Adipocyte (in vitro differentiated cells): ENCODE measurements at places on chromosomes 1 and 21.

DNA sequence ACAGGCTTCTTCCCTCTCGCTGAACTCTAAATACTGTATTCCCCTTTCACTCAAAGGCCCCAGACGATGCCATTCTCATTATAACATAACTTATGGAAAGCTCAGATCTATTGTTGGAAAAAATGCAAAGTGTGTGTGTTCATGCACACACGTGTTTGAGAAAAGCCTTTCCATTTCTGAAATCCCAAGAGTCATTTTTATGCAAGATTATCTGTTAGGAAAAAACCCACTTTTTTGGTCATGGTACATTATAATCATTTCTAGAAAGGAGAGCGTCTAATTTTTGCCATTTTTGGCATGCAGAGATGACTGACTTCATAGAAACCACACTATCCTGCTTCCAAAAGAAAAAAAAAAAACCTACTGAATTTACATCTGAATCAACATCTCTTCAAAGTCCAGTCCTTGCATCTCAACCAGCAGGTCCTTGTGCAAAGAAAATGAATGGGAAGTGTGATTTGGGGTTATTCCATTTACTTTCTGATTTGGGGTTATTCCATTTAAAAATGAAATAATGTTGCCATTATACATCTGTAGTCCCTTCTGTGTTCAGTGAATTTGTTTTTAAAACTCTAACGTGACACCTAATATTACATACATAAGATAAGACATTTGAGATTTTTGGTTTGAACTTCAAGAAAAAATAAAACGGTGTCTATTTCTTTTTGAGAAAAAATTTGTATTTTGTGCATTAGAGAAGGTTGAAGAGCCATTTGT, 150.3 kb downstream of the DHRS3 start:
- no peak for DNase-seq

- peak; percentile 58 for DNase-seq
Measured at GRCh38 chr1:111052246-111052645, 87.6 kb downstream of the DRAM2 start.

- DNase-seq, result peak; percentile 30
Measured at GRCh38 chr21:44298301-44298700, 1.6 kb upstream of the PFKL start.

GRCh38 chr1:15750924-15751323, 7.7 kb upstream of the FBLIM1 start:
- no peak for DNase-seq

GRCh38 chr1:154148807-154149206, 6.1 kb downstream of the NUP210L start:
- DNase-seq, result peak; percentile 4

- DNase-seq, result no peak
Measured at GRCh38 chr1:166032572-166033371, 134.0 kb downstream of the FAM78B start.

GRCh38 chr21:43317959-43318358, 109.0 kb downstream of the SIK1 start:
- no peak for DNase-seq

- DNase-seq, result peak; percentile 27
Measured at GRCh38 chr1:235831148-235831547, 35.6 kb downstream of the LYST start.

DNA sequence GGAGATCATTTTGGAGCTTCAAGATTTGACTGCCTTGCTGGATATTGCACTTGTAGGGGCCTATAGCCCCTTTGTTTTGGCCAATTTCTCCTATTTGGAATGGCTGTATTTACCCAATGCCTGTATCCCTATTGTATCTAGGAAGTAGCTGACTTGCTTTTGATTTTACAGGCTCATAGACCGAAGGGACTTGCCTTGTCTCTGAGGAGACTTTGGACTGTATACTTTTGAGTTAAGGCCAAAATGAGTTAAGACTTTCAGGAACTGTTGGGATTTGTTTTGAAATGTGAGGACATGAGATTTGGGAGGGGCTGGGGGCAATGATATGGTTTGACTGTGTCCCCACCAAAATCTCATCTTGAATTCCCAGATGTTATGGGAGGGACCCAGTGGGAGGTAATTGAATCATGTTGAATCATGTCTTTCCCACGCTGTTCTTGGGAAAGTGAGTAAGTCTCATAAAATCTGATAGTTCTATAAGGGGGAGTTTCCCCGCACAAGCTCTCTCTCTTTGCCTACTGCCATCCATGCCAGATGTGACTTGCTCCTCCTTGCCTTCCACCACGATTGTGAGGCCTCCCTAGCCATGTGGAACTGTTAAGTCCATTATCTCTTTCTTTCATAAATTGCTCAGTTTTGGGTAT, 276.1 kb downstream of the LMX1A start:
- DNase-seq, result no peak

DNA sequence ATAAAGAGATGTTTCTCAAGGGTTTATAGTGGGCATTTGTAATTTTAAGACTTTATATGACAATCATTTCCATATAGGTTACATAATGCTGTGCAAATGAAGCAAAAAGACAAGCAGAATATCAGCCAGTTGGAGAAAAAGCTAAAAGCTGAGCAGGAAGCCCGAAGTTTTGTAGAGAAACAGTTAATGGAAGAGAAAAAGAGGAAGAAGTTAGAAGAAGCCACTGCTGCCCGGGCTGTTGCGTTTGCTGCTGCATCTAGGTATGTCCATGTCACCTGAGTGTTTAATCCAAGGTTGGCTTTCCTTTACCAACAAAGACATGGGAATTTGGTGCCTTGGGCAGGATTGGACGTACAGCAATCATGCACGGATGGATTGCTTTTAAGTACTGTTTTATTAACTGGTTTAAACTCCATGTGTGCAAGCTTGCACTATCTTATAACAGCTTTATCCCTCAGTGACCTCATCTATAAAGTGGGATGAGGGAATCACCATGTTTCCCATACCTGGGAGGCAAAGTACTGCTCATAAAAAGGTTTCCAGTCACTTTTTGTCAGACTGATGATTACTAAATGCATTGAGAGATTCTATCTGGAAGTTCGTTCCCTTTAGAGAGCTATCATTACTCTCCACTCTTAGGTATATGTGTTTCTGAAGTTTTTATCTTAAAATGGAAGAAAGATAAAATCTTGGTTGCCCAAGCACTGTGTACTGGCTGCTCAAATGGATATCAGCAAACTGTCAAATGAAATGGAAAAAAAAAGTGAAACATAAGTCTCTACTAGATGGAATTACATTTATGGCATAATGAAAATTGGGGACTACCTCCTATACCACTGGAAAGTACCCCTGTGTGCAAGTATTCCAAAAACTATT, 55.1 kb downstream of the MACO1 start:
- DNase-seq, result no peak

DNA sequence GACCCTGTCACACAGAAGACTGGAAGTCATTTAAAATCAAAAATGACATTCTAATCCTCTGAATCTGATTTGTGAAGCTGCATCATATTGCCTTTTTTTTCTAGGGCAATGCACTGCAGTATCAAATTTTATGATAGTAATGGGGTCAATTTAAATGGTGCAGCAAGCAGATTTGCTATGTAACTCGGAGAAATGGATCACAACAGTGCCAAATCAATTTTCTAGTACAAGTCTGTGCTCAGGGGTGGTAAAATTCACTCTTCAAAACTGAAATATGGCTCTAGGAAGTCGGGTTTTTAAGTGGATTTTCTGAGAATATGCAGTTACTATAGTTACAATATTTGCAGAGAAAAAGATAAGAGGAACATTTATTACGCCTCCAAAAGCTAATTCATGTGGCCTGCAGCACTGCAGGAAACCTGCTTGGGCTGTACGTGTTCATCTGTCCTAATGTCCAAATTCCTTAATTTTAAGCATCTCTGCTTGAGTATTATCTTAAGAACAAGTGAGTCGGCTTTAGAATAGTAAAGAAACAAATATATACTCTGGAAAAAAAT, 31.5 kb downstream of the HLCS start:
- no peak for DNase-seq

- DNase-seq, result no peak
Measured at GRCh38 chr1:247347477-247348222, 16.0 kb upstream of the ZNF496 start.

DNA sequence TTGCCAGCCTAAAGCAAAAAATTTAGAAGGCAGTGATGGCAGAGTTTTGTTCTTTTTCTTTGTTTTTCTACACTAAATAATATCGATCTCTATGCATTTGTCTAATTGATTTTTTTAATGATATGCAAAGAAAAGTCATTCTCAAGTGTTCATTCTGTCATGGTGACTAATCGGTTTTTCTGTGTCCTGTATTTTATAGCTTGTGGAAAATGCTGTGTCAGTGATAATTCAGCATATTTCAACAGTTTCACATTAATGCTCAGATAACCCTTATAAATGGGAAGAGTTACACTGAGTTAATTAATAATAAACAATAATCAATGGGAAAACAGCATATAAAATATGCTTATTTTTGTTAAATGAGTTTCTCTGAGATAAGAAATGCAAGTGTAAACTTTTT, 824.9 kb downstream of the AMY1C start:
- no peak for DNase-seq

- DNase-seq, result peak; percentile 49
Measured at GRCh38 chr1:67674260-67675011, 10.6 kb upstream of the GADD45A start.

- DNase-seq, result no peak
Measured at GRCh38 chr1:36380143-36380619, 5.5 kb downstream of the STK40 start.

GRCh38 chr1:57033222-57034001, 67.6 kb upstream of the C8B start:
- DNase-seq, result no peak

DNA sequence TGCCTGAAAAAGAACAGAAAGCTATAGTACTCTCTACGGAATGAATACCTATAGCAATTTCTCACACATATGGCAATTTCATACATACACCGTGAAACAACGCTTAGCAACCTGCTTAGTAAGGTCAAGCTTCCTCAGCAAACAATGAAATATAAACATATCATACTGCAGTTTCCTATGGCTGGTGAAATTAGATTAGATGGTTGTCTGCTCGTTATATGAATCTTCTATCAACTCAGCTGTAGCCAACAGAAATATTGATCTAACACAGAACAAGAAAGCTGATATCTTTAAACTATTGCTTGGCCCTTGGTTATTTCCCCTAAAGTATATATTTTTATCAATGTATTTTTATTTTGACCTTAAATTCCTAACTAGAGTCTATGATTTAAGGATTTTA, 187.8 kb downstream of the SLC44A5 start:
- no peak for DNase-seq

DNA sequence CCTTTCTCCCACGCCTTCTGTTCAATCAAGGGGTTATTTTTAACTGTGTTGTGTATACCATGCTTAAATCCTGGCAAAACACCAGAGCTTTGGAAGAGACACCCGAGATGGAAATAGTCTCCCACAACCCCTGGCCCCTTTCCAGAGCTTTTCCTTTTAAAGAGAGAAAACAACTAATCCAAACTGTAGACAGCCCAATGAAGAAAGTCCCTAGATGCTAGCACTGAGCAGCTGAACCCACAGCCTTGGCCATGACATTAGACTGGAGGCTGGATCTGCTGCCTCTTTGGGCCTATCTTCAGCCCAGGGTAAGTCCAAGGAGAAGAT, 64.9 kb upstream of the ARTN start:
- peak; percentile 65 for DNase-seq

- no peak for DNase-seq
Measured at GRCh38 chr1:166605137-166605536, 234.1 kb upstream of the POGK start.

DNA sequence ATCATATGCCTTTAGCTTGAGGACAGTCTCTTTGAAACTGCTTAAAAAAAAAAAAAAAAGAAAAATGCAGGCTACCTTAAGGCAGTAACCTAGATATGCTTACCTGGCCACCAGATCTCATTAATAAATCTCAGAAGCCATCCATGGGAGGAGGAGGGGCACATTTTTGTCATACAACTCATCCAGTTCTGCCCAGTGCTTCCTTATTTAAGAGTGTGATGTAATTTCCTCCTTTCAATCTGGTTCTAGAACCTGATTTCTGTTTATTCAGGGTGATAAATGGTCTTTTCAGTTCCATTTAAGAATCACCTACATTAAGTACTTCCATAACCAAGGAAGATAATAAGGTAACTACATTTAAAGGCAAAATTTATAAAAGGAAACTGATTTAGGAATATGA, 6.1 kb downstream of the ERRFI1 start:
- DNase-seq, result peak; percentile 52

- peak; percentile 68 for DNase-seq
Measured at GRCh38 chr21:43025636-43026180, 49.9 kb downstream of the CBS start.

- no peak for DNase-seq
Measured at GRCh38 chr1:245046315-245046714, 108.5 kb upstream of the KIF26B start.

- DNase-seq, result no peak
Measured at GRCh38 chr1:58440696-58441095, 105.8 kb downstream of the OMA1 start.

DNA sequence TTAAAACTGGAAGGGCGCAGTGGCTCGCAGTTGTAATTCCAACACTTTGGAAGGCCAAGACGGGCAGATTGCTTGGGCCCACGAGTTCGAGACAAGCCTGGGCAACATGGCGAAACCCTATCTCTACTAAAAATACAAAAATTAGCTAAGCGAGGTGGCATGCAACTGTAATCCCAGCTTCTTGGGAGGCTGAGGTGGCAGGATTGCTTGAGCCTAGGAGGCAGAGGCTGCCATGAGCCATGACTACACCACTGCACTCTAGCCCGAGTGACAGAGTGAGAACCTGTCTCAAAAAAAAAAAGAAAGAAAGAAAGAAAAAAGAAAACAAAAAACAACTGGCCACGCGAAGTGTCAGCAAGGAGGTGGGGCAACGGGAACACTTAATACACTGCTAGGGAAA, 6.3 kb downstream of the UBE2G2 start:
- no peak for DNase-seq

GRCh38 chr1:15531682-15532081, 5.0 kb downstream of the DNAJC16 start:
- DNase-seq, result no peak

DNA sequence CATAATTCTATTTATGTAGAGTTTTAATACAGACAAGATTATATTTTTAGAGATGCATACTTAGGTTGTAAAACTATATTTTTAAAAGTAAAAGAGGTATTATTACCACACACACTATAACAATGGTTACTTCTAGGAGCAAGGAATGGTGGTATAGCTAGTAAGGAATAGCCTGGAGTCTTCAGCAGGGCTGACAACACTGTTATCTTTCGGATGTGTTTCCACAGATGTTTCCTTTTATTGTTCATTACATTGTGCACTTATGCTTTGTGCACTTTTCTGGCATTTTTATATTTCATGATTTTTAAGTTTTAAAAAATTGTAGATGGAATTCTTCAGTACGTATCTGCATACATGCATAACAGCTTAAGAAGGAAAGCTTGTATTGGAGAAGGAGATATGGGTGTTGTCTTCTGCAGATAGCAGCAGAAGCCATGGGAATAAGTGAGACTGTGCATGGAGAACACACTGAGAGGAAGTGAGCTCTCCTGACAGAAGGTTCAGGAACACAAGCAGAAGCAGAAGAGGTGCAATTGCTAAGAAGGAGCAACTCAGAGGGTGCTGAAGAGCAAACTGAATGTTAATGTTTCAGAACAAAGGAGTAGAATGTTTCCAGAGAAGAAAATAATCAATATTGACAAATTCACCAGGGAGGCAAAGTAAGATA, 91.8 kb downstream of the UCHL5 start:
- no peak for DNase-seq
